ENCODE measurements at places on chromosomes 5 and 9.
A peak's percentile ranks its signal among the peaks of the same experiment; 100 is the strongest.

DNA sequence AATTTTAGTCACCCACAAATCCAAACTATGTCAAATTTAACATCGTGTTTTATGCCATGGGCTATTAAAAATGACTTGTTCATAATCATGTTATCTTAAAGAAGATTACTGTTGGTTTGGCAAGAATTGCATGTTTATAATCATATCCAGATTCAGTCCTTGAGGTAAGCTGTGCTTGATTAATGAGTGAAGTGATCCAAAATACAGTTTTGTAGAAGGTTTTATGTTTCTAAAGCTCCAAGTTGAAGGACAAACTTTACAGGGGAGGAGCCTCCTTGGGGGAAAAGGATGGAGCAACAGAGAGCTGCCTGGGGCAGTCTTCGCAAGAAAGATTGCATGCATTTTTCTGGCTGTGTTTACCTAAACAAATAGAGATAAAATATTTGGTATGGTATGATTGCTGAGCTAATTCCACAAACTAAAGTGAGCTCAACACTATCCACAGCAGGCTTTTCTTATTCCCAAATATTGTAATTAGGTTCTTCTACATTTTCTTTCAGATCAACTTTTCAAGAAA, 189.5 kb upstream of the TYRP1 start:
- no peak for DNase-seq

DNA sequence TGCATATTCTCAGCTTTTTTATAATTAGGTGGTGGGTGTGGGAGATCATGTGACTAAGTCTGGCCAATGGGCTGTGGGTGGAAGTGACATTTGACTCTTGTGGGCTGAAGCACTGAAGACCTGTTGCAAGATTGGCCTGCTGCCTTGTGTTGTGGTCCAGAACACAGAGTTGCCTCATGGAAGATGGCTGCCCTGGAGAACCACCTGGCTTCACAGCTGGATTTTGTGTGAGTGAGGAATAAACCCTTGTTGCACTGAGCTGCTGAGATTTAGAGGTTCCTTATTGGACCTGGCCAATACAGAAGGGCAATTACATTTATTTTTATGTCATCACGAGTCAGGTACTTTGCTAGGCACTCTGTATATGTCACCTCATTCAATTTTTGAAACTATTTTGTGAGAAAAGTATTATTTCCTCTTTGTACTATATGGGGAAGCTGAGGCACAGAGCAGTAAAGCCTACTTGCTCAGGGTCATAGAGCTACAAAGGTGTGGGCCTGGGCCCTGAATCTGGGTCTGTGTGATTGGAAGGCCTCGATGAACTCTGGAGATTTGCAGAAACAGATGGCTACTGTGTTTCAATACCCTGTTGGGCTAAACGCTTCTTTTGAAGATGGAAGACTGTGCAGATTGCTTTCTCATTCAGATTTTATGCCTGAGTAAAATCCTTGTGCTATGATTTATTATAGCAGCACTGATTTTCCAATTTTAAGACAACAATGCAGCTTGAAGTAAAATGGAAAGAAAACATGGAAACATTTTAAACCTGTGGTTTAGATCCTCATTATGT, 71.2 kb upstream of the TBC1D2 start:
- DNase-seq = no peak

GRCh38 chr5:91382530-91383026, 539 bp downstream of the ARRDC3 start:
- peak; percentile 8 for DNase-seq

- DNase-seq = no peak
Observed at GRCh38 chr5:66757219-66757833, 161.1 kb downstream of the MAST4 start.

GRCh38 chr9:129481810-129482511, 138.9 kb downstream of the C9orf50 start:
- DNase-seq = no peak

DNA sequence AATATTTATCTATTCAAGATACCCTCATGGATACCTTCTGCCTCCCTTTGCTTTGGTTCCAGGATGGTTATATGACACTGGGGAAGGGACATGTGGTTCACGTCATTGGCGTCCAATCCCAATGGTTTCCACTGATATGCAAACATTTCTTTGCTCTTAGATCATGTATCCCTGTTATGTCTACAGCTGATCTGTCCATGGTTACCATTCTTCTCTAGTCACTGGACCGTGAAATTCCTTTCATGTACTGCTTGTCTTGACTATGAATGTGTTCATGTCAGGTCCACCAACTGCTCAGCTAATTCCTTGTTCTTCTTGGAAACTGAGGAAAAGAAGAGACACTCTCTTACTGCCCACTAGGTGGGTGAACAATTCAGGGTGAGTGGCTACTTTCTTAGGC, 391.1 kb upstream of the ZNF608 start:
- no peak for DNase-seq

DNA sequence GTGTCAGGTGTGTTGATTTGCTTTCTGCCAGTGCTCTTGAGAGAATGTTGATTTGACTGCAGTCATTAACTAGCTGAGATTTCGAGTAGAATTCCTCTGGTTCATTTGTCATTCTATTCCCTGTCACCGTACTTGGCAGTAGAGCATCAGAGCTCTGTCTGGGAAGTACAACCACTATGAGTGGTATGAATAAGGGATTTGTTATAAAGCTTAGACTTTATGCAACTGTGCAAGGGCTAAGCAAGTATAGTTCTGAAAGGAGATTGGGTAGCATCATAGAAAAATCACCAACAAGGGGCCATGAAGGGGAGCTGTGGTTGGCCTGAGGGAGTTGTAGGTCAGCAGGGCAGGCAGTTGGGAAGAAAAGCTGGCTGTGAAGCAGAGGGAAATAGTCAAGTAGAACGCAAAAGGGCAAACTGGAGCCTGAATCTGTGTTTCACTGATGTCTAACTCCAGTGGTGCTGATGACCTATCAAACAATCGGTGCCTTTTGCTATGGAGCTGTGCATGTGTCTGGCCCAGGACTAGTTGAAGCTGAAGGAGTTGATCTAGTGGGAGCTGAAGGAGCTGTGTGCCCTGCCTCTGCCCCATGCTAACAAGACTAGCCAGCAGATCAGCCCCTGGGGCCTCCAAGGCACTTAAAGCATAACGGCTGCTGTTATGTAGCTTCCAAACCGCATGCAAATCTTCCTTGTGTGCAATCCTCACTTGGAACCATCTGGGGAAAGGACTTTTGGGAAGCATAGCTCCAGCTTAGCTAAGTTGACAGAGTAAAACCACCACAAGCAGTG, 110.0 kb downstream of the SLC28A3 start:
- DNase-seq = no peak

- peak; percentile 62 for DNase-seq
Observed at GRCh38 chr5:68369457-68370125, 154.0 kb downstream of the PIK3R1 start.

DNA sequence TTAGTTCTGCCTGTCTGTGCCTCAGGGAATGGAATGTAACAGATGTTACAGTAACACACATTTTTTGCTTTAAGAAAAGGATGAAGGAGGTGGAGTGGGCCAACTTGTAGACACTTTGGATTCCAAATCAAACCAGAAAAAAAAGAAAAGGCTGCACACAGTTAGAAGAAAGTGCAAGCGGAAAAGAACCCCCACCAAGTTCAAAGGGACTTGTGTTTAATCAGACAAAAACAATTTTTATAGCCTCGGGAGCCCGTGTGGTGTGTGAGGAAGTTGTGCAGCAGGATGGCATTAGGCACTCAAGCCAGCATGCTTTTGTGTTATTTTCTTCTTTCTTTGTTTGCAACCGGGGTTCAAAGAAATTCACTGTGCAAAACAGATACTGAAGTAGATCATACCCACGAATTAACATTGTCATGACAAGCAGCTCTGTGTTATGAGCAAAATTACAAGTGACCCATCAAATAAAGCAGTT, 189.5 kb downstream of the SEMA5A start:
- DNase-seq = no peak

GRCh38 chr9:68495247-68495646, 45.4 kb downstream of the TMEM252 start:
- no peak for DNase-seq

DNA sequence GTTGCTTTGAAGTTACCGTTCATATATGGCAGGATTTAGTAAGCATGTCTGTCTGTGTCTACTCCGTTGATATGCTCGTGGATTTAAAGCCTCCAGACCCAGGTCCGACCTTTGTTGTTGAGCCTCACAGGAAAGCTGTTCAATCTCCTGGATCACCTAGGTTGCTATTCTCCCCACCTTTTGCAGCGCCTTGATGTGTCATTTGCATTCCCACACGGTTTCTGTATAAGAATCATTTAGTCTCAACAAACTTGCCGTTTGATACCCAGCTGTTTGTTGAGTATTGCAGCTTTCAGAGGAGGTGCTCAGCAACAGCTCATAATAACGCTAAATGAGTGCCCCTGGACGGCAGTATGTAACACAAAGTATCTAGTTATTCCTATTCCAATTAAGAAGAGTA, 1.2 kb upstream of the ADGRV1 start:
- no peak for DNase-seq

DNA sequence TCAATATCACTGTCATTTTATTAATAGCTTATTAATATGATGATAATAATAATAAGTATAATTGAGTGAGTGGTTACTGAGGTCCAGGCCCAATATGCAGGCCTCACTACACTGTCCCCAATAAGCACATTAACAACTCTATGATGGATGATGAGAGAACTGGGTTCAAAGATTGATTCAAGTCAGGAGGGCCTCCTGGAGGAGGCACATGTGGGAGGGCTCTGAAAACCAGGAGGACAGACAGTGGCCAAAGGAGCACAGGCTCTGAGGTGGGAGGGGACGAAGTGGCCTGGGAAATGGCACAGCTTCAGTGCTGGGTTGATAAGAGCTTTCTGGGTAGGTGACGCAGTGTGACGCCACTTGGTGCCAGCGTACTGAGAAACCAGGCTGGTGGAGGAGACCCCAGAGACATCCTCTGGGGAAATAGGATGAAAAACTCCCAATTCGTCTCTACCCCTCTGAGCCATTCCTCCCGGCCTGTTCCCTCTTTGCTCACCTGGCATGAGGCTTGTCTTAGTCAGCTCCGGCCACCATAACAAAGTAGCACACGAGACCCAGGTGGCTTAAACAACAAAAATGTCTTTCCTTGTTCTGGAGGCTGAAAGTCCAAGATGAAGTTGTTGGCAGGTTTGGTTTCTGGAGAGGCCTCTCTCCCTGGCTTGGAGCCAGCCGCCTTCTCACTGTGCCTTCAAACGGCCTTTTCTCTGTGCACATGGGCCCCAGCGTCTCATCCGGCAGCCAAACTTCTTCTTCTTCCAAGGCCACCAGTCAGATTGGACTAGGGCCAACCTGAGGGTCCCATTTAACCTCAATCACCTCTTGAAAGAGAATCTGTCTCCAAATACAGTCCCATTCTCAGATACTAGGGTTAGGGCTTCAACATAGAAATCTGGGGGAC, 31.6 kb downstream of the NTNG2 start:
- DNase-seq = no peak

DNA sequence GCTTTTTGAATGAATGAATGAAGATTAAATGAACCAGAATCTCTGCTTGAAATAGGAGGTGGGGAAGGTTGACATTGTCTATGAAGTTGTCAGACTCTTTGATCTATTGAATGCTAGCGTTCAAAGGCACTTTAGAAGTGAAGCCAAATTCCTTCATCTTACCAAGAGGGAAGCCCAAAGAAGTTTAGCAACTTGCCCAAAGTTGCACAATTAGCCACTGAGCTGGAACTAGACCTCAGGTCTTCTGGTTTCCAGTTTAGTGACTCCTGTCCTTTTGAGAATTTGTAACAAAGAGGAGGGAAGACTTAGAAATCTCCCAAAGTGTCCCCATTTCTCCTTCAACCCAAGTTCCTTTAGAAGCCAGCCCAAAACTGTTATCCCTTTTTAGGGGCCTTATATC, 20.7 kb upstream of the SLC1A3 start:
- no peak for DNase-seq
